ENCODE measurements at places on chromosomes 5 and 9.

GRCh38 chr5:52910071-52910470 lies 79.1 kb upstream of the ITGA2 start:
- no peak for DNase-seq

GRCh38 chr9:2933165-2934095 lies 89.5 kb upstream of the PUM3 start:
- no peak for DNase-seq

GRCh38 chr5:33408816-33409215 lies 31.9 kb upstream of the TARS1 start:
- no peak for DNase-seq

- no peak for DNase-seq
Measured at GRCh38 chr5:55897905-55898304, 46.7 kb downstream of the IL31RA start.

- no peak for DNase-seq
Measured at GRCh38 chr9:16985559-16986348, 115.3 kb upstream of the BNC2 start.

- DNase-seq = no peak
Measured at GRCh38 chr5:93415819-93416218, 165.2 kb downstream of the NR2F1-AS1 start.

GRCh38 chr5:169183576-169183975 lies 117.4 kb downstream of the SLIT3 start:
- no peak for DNase-seq

- no peak for DNase-seq
Measured at GRCh38 chr5:174491761-174492350, 232.5 kb upstream of the MSX2 start.

DNA sequence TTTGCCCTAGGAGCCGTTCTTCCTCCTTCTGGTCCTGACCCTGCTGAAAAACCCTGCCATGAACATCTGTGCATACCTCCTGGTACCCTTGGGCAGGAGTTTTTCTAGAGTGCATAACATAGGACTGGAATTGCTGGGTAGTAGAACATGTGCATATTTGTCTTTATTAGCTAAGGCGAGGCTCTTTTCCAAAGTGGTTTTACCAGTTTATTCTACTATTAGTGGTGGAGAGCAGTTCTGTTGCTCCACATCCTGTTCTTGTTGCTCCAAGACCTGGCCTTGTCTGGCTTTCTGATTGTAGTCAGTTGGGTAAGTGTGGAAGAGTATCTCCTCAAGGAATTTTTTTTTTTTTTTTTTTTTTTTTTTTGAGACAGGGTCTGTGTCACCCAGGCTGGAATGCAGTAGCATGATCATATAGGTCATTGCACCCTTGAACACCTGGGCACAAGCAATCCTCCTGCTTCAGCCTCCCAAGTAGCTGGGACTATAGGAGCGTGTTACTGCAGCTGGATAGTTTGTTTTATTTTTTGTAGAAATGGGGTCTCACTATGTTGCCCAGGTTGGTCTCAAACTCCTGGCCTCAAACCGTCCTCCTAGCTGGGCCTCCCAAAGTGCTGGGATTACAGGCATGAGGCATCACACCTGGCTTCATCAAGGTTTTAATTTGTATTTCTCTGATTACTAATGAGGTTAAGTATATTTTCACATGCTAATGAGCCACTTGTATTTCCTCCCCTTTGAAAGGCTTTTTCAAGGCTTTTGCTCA lies 85.2 kb downstream of the SPRY4 start:
- no peak for DNase-seq

- DNase-seq = no peak
Measured at GRCh38 chr5:162202285-162202880, 134.8 kb downstream of the GABRG2 start.

DNA sequence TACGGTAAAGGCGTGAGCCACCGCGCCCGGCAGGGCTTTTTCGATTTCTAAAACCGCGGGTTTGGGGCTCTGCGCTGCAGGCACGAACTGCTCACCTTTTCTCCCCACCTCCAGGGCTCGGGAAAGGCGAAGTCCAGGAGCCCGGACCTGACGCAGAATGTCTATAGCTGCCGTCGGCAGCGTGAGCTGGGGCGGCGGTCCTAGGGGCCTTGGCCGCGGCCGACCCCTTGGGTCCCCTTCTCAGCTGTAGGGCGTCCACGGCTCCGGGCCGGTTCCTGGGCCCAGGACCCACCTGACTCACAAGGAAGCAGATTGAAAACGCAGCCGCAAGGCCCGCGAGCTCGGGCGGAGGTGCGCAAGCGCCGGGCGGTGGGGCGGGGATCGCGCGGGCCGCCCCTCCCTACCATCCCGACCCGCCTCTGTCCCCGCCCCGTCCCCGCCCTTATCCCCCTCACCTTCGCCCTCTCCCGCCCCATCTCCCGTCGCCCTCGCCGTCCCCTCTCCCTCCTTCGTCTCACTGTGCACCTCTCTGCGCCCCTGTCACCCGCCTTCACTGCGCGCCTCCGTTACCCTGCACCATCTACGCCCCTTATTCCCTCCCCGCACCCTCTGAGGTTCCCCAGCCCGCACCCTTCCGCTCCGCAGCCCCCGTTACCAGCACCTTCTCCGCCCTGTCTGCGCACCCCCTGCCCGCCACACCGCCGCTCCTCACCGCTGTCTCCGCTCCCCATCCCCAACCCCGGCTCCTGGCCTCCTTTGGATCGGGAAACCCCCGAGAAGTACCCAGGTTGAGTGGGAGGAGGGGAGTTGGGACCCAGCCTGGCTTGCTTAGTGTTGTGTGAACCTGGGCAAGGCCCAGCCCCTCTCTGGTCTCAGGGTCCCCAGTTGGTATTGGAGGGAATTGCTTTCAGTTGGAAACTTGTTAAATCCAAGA lies at the start of gene HDHD3:
TSS of gene HDHD3 (minus strand) at position 353 of the 934 bp plus-strand sequence. CDS start 2,632 bp downstream, outside the sequence.
- no peak for DNase-seq

DNA sequence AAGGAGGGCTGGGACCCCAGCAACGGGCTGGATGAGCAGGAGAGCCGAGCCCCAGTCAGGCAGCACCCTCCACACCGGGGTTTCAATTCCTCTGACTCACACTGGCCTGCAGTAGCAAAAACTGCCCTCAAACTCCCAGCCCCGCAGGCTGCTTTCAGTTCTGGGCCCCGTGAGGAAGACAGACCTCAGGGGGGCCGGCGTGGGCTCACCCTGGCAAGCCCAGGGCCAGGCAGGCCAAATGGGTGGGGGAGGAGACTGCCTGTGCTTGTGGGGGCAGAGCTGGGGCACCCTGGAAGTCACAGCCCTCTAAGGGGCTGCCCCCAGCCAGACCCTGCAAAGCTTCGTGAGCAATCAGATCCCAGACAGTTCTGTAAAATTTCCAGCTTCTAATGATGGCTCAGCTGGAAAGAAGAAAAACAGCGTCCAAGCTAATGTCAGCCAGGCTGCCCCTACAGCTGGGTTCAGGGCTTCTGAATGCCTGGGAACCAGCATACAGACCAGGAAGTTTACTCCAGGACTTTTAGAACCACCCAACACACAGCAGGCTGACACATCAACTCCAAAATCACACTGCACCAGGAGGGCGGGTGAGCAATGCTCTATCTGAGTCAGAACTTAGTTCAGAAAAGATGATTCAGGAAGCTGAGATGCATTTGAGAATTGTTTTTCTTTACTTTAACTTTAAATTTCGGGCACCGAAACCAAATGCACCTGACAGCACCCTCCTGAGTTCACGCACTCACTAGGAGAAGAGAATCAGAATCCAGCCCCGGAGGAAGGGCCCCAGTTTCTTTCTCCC lies 34.7 kb downstream of the LPCAT1 start:
- DNase-seq = no peak

DNA sequence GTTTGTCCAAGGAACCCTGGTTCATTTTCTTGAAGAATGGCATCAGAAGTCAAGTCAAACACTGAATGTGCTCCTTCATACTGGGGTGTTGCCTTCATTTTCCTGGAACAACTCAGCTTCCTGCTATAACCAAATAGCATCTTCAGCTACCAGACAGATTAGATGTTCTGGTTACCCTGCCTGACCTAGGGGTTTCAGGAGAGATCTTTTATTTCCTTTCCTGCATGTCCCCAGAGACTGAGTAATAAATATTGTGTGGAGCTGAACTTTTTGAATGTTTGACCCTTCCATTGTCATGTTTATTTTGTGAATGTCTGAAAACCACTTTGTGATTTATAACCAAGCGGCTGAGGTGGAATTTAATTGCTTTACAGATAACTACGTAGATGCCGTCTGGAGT lies 147.1 kb downstream of the IRX1 start:
- no peak for DNase-seq

- no peak for DNase-seq
Measured at GRCh38 chr5:101370181-101370580, 467.1 kb upstream of the ST8SIA4 start.

DNA sequence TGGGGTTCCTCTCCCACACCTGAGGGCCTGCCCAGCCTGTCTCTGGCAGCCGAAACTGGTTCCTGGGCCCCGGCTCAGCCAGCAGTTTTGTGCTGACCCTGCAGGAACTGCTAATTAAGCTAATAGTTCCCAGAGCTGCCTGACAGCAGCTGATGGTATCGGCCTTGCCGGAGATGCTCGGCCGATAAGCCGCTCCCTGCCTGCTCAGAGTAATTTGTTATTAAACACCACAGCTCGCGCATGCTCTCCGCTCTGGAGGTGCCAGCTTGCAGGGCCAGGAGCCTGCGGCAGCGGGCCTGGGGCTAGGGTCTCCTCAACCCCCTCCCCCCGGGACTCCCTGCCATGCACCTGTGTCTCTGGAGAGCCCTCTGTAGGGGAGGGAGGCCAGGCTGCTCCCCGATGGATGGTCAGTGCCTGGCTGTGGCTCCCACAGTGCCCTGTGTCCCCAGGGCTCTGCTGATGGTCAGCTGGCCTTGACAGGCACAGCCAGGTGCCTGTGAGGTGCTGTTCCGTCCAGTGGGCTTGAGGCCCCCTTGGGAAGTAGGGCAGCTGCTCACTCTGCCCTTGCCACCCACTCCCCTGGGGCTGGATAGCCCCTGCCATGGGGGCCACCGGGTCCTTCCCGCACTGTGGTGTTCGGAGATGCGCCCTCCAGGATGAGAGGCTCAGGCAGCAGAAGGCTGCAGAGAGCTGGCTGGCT lies 41.7 kb downstream of the RXRA start:
- DNase-seq = no peak

GRCh38 chr5:158897444-158898160 lies 202.1 kb downstream of the EBF1 start:
- no peak for DNase-seq

DNA sequence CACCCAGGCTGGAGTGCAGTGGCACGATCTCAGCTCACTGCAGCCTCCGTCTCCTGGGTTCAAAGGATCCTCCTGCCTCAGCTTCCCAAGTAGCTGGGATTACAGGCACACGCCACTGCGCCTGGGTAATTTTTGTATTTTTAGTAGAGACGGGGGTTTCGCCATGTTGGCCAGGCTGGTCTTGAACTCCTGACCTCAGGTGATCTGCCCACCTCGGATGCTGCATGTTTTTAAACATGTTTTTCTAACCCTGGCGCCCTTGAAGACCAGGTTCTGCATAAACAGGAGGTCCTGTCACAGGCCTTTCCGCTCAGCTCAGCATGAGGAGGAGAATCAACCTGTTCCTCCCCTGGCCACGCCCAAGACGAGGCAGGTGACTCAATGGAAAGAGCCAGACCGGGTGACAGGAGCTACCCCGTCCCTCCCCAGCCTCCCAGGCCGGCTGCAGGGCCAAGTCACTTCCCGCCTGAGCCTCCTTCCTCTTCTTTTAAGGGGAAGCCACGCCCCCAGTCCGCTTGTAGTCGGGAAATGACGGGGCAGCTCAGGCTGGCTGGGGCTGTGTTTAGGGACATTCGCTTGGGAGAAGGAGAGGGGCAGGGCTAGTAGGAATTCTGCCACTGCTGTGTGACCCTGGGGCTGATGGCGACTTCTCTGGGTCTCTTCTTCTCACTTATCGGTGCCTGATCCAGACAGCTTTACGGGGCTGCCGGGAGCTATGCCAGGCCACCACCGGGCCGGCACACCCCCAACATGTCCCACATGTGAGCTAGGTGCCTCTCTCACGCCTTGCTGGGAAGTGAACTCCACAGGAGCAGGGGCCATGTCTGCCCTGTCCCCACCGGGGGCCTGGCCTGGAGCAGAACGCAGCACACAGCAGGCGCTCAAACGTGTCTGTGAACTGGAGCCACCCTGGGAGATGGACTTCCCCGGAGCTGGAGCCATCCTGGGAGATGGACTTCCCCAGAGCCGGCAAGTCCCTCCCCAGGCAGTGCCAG lies 6.1 kb downstream of the NOTCH1 start:
- DNase-seq = no peak

GRCh38 chr5:149036970-149037369 lies 25.9 kb downstream of the SH3TC2 start:
- DNase-seq = no peak

- no peak for DNase-seq
Measured at GRCh38 chr9:75664597-75664996, 225.9 kb upstream of the PCSK5 start.

DNA sequence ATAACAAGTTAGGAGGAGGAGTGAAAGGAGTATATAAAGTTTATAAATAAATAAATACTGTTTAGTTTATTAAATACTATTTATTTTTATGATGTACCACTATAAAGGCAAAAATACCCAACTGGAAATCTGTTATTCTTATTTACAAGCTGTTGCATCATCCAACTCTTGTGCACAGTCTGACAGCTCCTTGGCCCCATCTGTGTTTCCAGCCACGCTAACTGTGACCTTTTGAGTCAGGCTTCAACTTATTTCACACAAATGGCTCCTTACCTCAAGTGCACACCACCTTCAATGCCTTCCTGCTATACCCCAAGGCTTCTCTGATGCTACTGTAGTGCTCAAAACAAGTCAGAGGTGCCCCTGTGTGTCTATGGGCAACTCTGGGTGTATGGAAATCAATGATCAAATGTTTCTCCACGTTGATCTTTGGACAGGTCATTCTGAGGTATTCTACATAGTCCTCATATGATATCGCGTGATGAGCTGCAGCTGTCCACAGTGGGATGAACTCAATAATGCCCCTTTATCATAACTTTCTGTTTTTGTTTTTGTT lies 303.2 kb upstream of the GRAMD2B start:
- DNase-seq = no peak

DNA sequence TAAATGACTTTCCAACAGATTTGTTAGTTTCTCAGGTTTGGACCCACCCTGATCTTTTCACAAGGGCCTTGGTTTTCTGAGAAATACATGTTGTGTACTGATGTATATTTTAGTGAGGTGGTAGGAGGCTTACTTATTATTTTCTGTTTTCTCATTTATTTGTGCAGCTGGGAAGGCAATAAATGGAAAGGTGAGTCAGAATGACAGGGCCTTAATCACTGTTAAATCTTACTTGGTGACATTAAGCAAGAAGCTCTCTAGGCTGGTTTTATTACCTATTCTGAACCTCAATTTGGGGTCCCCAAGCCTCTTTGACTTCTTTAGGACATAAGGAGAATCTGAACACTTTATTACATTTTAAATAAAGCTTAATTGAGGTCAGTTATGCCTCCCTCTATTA lies 214.0 kb upstream of the DAB2 start:
- DNase-seq = no peak

DNA sequence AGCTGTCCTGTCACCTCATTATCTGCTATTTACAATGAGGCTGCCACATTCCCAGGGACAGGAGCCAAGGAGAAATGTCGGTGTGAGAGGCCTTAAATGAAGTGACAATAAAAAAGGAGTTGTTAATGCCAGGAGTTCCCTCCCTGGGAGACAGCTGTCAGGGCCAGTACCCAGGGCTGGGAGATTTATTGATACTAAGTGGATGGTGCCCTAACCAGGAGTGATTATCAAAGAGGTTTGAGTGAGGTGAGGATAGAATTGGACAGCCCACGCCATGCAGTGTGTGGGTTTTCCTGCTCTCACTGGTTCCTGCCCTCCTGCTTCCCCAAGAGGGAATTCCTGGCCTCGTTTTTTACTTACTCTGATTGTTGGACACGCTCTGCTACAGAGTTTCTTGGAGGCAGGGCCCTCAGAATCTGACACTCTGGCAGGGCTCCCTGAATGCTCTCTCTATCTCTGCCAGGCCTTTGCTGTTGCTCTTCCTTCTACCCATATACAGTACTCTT lies 150.8 kb downstream of the GRIA1 start:
- DNase-seq = no peak

- no peak for DNase-seq
Measured at GRCh38 chr5:170747851-170748250, 35.7 kb upstream of the GABRP start.
